ENCODE measurements at places on chromosomes 7 and 10.

GRCh38 chr10:97131181-97131628 lies 54.6 kb downstream of the SLIT1 start:
- no peak for DNase-seq

- DNase-seq = no peak
These were observed 78.2 kb downstream of the NKX6-2 start for GRCh38 chr10:132707776-132708171.

DNA sequence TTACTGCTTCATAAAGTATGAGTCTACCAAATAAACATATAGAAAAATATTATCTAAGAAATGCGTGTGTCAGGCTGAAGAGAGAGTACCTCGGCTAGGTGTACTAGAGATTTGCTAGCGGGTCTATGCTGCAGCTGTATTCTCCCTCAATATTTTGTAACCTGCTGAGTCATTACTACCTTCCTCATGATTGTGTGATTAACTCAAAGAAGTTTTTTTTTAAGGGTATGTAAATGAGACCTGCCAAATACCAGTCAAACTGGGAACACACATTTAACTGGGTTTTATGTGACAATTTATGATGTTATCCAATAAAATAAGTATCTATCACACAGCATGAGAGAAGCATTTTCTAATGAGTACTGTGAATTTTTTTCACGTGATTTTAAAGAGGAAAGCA lies 180.4 kb downstream of the RNF133 start:
- DNase-seq = no peak

DNA sequence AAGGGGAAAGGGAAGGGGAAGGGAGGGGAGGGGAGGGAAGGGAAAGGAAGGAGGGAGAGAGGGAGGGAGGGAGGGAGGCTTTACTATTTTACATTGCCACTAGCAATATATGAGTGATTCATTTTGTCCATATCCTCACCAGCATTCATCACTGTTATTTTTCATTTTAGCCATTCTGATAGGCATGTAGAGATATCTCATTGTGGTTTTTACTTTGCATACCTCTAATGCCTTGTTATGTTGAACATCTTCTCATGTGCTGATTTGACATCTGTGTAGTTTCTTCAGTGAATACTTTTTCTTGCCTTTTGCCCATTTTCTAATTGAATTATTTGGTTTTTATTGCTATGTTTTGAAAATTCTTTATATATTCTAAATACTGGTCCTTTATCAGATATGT lies 52.7 kb downstream of the GCC1 start:
- DNase-seq = no peak

GRCh38 chr7:121079425-121080169 lies 91.1 kb downstream of the CPED1 start:
- no peak for DNase-seq

- no peak for DNase-seq
These were observed 38.2 kb downstream of the ANTXRL start for GRCh38 chr10:46325021-46325420.

GRCh38 chr10:70303730-70304129 lies 19.9 kb upstream of the NPFFR1 start:
- no peak for DNase-seq

DNA sequence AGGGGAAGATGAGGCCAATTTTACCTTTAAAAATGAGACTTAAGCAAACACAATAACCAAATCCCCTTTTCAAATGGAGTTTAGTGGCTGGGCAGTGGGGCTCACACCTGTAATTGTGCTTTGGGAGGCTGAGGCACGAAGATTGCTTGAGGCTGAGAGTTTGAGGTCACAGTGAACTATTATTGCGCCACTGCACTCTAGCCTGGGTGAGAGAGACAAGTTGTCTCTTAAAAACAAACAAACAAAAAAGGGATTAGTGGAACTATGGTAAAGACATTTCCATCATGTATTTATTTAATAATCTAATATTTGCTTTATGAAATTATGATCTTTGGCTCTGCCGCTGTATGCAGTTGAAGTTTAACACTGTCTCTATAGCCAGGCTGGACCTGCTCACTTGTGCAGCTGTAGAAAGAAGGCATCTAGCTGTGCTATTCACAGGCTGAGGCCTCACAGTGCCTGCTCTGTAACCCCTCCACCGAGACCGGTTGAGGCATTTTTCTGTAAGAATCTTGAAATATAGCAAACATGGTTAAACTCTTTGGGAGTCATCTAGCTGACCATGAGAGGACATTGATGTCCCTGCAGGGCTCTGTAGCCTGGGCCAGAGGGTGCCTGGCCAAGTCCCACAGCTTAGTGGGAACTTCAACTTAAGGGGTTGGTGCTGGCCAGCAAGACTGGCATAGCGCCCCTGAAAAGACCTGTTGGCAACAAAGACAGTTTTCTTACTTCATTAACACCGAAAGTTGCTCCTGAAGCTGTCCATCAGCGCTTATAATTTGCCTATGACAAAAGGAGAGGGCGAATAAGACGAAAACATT lies 131.8 kb downstream of the BMPER start:
- DNase-seq = no peak

DNA sequence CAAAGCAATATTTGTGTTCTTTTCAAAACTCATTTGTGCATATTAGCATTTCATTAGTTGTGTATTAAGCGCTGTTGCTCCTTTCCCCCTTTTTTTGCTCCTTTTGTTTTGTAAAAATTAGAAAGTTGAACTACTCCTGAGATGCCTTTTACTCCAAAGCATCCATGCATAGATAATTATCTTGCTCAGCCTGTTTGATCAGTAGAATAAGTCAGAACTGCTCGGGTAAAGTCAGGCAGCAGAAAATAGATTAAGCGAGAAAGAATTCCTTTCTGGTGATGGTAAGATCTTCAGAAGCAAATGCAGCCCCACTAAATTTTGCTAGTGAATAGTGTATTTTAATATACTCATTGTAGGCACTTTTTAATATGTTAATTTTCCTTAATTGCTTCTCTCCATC lies 227.1 kb downstream of the TEX36 start:
- no peak for DNase-seq

GRCh38 chr10:102615361-102615760 lies 28.9 kb upstream of the TRIM8 start:
- no peak for DNase-seq

- no peak for DNase-seq
These were observed 17.5 kb downstream of the DNAJC9 start for GRCh38 chr10:73229567-73229966.

DNA sequence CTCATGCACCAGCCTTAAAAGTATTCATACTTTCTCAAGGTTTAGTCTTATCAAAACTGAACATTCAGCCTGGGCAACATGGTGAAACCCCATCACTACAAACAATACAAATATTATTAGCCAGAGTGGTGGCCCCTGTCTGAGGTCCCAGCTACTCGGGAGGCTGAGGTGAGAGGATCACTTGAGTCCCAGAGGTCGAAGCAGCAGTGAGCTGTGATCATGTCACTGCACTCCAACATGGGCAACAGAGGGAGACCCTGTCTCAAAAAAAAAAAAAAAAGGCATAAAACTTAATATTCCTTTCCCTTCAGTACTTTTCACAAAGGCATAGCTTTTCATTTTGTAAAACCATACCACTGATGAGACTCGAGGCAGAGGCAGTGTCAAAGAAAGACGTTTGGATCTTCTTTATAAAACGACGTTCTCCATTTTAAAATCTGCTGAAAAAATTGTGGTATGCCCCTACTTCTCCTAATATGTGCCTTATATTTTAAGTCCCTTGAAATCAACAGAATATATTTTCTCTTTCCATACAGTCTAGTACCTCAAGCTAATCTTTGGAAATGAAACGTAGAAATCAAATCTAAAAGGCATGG lies 1.9 kb downstream of the NSUN6 start:
- no peak for DNase-seq

DNA sequence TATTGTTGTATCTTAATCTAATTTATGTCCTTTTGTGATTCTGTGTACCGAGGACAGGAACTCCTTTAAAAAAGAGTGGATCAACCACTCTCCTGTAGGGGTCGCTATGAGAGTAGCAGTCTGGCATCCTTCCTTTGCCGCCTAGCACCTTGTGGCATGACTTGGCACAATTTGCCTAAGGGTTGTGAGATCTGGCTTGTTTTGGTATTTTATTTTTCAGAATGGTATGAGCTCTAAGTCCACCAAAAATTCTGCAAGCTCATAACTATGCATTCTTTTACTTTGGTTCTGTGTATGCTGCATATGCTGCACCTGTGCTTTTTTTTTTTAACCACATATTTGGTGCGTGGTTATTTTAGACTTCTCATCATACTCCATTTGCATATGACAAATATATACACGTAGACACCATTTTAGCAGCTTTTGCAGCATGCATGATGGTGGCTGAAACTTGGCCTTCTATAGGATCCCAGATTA lies 112.8 kb downstream of the CDK14 start:
- peak; percentile 32 for DNase-seq

DNA sequence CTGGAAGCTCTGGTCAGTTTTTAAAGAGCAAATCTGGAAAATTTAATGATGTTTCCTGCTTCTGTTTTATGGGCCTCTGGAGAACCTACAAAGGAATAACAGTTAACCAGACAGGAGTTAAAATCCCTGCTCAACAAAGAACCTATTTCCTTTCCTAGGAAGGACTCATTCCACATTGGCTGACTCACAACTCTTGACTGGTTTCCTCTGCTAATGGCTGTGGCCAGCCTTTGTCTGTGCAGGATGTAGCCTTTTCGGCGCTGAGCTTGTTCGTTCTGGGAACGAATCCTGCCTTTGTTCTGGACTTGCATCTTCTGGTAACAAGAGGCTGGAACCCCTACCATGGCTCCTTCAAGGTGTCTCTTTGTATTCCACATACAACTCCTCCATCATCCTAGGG lies 112.8 kb upstream of the PDCD4 start:
- no peak for DNase-seq

DNA sequence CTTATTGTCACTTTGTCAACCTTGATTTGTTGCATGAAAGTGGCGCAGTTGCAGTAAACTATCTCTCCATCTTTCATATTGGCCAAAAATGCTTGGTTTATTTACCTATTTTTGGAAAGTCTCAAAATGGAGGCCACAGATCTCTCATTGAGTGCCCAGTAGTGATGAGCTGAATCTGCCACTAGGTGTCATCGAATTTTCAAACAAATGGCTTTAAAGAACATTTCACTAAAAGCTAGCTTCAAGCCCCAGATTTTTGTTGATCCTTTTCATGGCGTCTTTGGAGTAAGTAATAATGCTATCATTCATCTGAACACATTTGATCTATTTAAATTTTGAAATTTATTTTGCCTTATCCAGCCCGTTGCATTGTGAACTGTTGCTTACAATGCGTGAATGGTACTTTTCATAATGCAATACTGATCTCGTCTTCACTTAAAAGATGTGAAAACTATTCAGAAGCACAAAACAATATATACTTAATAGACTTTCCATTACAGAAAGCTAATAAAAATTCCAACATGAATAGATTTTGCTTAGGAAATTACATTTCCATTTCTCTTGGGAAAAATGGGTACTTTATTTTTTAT lies 236.2 kb downstream of the DNAJB9 start:
- no peak for DNase-seq

DNA sequence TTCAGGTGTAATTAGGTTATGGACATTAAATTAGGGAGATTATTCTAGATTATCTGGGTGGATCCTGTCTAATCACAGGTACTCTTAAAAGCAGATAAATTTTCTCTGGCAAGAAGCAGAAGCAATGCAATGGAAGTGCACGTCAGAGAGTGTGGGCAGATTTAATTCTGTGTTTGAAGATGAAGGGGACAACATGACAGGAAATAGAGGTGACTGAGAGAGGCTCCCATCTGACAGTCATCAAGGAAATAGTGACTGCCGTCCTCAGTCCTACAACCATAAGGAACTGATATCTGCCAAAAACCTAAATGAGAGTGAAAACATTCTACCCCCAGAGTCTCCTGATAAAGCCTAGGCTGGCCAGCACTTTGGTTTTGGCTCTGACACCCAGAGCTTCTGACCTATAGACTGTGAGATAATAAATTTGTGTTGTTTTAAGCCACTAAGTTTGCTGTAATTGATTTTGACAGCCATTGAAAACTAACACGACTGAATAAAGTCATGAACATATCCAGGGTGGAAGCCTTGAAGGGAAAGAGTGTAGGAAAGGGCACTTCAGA lies 30.5 kb upstream of the DDX50 start:
- no peak for DNase-seq

GRCh38 chr7:80873140-80873539 lies 45.7 kb downstream of the SEMA3C start:
- no peak for DNase-seq

GRCh38 chr7:2689951-2690705 lies 2.1 kb downstream of the AMZ1 start:
- no peak for DNase-seq

DNA sequence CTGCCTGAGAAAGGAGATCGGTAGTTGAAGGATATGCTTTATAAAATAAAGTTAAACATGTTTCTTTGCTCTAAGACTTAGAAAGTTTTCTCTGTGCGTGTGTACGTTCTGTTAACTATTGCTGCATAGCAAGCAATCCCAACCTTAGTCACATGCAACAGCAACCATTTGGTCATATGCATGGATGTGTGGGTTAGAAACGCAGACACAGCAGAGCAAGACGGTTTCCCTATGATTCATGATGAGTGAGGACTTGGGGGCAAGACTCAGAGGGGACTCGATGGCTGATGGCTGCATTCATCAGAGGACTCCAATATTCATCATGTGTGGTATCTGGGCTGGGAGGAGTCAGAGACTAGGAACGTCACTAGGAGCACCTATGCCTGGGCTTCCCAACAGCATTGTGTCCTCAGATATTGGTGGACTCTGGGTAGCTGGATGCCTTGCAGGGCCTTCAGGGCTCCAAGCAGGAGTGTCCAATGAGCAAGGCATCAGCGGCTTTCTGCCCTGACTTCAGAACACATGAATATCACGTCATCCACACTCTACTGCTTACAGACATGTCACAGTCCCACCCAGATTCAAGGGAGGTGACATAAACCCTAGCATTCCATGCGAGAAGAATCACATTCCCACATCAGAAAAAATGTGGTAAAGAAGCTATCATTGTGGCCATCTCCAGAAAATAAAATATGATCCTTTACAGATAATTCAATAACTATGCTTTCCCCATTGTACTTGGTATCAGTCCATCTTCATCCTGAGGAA lies 731.2 kb downstream of the TNS3 start:
- no peak for DNase-seq

GRCh38 chr7:116986611-116987565 lies 33.6 kb downstream of the ST7 start:
- DNase-seq = no peak

GRCh38 chr10:129968853-129969183 lies 4.7 kb upstream of the EBF3 start:
- no peak for DNase-seq

DNA sequence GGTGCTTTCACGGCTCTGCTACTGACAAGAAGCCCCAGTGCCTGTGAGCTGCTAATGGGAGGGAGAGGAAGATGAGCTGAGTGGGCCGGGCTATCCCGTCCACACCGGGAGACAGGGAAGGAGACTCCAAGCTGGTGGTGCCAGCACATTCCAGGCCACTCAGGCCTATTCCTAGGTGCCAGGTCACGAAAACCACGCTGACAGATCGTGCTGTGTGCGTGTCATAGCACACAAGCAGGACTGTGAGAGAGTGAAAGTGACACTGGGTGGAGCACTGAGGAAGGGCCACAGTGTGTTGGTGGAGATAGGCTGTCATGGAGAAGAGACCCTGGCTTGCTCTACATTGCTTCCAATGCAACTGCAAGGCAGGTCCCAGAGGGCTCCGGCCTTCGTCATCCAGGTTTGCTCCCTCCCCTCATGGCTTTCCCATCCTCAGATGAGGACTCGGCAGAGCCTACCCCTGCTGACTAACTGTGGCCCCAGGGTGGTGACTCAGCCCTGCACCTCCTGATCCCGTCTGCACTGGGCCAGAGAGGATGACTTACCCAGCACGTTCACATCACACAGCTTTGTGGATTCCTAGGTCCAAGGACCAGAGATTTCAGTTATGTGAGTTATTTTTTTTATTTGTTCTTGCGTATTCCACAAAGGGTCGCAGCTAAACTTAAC lies 167.3 kb downstream of the EGFR start:
- no peak for DNase-seq
